Posterior cingulate gyrus (tissue), 11 donors: ENCODE measurements at places on chromosomes 5 and 9.

DNA sequence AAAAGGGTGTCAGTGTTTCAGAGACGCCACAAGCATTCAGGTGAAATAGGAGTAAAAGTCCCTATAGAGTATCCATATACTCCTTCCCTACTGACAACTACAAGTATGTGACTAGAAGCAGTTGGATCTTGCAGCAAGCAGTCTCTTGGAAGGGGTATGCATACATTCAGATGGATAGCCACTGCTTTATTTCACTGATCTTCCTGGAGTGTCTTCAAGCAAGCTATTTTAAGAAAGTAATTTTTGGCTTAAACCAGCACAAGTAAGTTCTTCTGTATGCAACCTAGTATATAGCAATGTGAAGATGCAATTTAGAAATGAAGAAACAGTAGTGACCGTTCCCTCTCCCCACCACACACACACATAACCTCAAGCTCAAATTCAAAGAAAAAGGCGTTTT lies 446.8 kb upstream of the CDH18 start:
- no peak for DNase-seq

DNA sequence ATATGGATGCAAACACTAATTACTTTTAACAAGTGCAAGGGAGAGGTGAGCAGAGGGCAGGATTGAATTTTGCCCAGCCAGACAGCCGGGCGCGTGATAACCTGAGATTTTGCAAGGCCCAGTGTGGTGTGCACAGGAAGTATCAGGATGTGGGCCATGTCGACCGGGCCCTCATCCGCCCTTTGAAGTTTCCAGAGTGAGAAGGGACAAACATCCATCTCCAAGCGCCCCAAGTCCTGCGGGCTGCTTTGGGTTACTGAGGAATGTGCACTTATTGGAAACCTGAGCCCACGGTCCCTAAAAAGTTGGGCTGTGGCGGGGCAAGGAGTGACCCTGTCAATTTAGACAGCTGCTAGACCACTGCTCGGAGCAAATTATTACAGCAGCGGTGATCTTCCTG lies 272.2 kb upstream of the IRX2 start:
- no peak for DNase-seq

- no peak for DNase-seq
Observed at GRCh38 chr9:126401107-126401506, 74.5 kb downstream of the MVB12B start.

DNA sequence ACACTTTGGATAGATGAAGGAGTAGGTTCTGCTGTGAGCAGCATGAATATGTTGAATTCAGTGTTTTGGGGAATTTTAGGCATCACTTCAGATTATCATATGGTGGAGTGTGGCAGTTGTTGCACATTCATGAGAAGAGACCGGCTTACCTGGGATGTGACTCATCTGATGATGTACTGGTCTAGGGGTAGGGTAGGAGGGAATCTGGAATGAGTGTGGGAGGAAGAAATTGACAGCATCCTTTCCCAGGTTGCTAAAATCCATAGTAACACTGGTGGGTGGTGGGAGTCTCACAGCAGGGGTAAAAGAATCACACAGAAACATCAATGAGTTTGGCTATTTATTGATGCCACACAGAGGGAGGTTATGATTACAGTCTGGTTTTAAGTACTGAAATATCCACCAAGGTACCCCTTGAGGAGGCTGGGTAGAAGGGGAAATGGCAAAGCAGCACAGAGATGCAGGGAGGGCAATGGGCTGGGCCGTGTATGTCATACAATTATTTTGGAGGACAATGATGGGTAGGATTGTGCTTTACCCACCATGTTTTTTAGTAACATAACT lies 82.5 kb downstream of the TARS1 start:
- no peak for DNase-seq

- DNase-seq = no peak
Observed at GRCh38 chr5:128407944-128408343, 130.1 kb downstream of the FBN2 start.

DNA sequence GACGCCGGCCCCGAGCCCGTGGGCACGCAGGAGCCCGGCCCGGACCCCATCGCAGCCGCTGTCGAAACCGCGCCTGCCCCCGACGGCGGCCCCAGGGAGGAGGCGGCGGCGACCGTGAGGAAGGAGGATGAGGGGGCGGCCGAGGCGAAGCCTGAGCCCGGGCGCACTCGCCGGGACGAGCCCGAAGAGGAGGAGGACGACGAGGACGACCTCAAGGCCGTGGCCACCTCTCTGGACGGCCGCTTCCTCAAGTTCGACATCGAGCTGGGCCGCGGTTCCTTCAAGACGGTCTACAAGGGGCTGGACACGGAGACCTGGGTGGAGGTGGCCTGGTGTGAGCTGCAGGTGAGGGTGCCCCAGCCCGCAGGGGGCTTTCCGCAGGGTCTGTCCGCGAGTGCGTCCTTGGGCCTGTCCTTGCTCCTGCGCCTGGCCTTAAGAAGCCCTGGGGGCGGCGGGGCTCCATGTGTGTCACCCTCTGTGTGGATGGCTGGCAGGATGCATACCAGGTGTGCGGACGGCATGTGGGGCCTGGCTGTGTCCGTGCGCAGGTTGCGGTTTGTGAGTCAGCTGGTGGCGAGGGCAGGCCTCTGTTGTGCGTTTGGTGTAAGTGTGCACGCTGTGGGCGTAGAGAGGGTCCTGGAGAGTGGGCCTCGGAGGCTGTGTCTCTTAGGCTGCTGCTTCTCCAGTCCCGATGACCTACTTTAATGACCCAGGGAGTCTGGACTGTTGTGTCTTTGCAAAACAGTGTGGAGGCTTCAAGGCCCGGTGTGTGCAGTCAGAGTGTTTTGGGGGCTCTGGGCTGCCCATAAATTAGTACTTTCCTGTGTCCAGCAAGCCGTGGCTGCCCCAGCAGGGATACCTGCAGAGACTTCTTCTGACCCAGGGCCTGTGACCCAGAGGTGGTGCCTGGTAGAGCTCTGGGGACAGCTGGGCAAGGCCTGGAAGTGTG lies 1.6 kb downstream of the WNK2 start:
- DNase-seq = no peak

- no peak for DNase-seq
Observed at GRCh38 chr5:174624733-174625522, 99.5 kb upstream of the MSX2 start.

DNA sequence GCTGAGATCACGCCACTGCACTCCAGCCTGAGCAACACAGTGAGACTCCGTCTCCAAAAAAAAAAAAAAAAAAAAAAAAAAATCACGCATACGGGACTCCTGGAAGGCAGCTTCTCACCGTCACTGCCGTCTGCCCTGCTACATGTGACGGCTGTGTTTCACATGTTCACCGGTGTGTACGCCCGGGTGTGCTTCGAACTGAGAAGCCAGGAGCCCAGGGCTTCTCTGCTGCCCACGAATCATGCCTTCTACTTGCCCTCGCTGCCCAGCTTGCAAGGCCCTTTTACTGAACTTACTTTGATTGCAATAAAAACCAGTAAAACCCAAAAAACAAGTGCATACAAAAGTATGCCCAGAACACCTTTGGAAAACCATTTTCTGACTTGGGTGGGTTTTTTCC lies 5.8 kb upstream of the NKD2 start:
- DNase-seq = no peak

DNA sequence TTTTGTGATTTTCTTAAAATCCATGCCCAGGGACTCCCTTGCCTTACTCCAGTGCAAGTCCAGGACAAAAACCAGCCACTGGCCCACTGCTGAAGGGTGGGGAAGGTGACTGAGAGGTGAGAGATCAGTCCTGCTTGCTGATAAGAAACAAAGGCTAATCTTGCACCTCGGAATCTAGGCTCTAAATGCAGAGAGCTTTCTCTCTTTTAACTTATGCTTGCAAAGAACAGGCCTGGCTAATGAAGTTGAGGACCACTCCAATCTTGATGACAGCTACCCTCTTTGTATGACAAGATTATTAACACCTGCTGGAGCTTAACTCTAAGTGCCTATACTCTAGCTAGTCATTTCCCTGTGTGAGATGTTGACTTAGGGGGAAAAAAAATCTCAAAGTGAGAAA lies 8.8 kb downstream of the TLE1 start:
- DNase-seq = no peak

DNA sequence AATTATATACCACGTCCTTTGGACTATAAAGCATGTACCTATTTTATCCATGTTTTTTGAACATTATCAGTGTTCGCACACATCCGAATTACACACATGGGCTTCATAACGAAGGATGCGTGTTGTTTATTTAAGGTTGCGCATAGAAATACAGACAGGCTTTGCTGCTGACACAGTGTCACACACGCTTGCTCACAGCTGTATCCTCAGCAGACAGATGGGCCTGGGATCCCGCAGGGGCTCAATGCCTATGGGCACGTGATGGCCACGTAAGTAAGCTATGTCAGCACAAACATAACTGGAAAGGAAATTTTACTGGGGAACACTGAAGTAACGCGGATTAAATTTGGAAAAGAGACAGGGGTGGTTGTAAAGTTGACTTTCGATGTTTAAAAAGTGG lies 76.6 kb downstream of the OTULIN start:
- DNase-seq = no peak

DNA sequence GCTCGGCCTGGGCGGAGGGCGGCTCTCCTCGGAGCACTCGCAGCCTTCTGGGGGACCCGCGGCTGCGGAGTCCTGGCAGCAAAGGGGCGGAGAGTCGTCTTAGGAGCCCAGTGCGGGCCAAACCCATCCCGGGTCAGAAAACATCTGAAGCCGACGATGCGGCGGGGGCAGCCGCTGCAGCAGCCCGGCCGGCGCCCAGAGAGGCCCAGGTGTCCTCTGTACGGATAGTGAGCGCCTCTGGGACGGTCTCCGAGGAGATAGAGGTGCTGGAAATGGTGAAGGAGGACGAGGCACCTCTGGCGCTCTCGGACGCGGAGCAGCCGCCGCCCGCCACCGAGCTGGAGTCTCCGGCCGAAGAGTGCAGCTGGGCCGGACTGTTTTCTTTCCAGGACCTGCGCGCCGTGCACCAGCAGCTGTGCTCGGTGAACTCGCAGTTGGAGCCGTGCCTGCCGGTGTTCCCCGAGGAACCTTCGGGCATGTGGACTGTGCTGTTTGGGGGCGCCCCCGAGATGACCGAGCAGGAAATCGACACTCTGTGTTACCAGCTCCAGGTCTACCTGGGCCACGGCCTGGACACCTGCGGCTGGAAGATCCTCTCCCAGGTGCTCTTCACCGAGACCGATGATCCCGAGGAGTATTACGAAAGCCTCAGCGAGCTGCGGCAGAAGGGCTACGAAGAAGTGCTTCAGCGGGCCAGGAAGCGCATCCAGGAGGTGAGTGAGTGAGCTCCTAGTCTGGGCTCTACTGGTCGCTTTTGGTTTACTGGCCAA lies 1.2 kb downstream of the JMY start:
- DNase-seq = no peak

DNA sequence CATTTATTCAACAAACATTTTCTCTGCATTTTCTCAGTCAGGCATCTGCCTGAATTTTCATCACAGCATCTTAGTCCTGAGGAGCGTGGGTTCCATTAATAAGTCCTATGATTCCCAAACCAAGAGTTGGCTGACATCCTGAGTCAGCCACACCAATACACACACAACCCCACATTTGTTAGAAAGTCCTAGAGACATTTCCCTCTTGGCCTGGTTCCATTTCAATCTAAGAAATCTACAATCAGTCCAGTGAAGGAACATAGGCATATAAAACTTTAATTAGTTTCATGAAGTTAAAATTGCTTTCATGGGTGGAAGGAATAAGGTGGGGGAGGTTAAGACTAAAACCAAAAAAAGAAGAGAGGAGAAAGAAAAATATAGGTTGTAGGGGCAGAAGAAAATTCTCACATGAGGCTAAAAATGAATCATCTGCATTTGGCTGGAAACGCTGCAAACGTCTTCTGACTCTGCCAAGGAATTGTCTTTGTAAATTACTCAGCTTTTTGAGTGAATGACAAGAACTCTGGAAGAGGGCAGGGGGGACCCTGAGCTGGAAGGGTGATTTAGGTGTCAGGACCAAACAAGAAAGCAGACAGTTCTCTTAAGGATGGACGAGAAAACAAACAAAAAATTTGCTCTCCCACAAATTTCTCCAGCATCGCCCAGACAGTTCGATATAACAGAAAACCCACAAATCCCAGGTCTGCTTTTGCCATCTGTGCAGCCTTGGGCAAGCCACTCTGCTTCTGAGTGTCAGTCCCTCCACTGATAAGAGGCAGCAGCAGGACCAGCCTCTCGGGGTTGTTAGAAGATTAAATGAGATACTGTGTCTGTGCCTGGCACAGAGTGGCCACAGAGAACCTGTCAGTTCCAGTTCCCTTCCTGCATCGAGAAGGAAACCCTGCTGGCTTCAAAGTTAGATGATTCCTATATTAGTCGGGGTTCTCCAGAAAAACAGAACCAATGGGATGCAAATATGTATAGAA lies 289.7 kb downstream of the CDK5RAP2 start:
- peak; percentile 76 for DNase-seq

DNA sequence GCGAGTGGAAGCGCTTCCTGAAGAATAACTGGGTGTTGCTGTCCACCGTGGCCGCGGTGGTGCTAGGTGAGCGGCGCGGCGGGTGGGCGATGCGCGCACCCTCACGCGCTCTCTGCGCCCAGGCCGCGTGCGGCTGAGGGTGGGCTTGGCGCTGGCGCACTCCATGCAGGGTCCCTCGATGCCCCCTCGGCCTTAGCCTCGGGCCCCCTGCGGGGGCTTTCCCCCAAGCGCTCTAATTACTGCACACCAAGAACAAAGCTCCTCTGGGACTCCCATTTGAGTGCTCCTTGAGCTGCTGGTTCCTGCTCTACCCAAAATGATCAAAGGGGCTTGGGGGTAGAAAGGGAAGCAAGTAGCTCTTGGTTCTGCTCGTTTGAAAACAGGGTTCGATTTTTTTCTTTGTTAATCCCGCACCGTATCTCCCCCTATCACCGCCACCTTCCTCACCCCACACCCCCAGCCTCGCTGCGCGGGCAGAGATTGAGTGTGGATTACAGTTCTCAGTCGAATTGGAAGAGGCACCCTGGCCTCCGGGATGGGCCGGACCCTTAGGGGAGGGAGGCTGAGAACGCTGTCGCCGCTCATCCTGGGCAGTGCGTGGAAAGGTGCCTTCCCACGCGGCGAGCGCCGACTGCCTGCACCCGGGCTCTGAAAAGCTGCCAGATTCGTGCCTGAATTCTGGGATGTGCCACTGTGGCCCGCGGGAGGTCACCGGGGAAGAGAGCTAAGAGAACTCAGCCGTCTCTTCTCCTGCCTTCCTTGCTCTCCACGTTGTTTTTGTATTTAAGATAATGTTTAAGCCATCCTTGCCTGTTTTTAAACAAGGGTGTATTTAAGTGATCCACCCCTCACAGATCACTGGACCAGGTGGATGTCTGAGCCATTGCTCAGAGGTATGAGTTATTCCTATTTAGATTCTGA lies 697 bp downstream of the SLC1A1 start:
- peak; percentile 17 for DNase-seq

DNA sequence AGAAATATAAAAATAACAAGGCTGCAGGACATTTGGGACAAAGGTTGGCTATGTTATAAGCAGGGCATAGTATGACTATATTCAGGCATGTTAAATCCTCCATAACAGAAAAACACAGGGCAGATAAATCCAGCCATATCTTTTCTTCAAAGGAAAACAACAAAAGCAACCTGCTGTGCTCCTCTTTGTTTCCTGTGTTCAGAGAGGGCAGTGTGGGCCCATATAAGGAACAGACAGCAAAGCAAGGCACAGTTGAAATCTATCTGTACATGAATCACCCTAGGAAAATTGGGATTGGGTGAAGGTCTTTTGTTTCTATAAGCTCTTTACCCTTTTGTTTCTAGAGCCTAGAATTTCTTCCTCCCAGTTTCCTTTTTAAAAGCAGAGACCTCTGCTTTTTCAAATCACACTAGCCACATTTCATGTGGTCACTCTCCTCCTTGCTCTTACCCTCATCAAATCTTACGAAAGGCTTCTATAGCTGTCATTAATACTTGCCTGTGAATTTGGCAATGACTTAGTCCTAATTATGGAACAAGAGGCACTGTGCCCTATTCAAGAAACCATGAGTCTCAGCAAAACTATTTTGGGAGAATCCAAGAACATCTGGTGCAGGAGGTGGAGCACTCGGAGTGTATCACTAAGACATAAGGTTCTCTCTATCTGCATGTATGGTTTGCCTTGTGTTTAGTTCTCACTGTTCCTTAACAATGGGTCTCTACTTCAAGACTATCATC lies 1.8 kb downstream of the GZMA start:
- DNase-seq = no peak
